ENCODE measurements at places on chromosomes 2 and 18.

DNA sequence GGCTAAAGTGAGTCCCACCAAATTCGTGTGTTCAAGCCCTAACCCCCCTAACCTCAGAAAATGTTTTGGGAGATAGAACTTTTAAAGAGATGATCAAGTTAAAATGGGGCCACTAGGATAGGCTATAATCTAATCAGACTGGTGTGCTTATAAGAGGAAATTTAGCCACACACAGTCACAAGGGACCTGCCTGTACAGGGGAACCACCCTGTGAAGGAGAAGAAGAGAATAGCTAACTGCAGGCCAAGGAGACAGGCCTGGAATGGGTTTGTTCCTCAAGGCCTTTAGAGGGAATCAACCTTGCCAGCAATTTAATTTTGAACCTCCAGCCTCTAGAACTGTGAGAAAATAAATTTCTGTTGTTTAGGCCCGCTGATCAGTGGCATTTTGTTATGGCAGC is 36.0 kb upstream of the TANK start:
- DNase-seq: no peak

GRCh38 chr2:11679016-11679415 is 9.0 kb upstream of the NTSR2 start:
- DNase-seq: no peak

DNA sequence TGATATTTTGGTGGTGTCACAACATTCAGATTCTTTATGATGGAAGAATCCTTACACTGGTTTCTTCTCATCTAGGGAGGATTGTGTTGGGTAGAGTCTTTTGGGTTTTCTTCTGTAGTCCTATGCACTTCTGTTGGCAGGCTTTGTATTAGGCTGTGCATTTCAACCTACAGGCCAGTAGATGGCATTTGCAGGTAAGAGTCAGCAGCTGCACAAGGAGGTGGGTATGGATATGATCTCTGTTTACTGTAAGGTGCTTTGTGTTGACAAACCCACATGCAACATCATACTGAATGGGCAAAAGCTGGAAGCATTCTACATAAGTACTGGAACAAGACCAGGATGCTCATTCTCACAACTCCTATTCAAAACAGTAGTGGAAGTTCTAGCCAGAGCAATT is 656.8 kb downstream of the METTL4 start:
- DNase-seq: no peak

GRCh38 chr2:217585362-217585761 is 417.4 kb downstream of the TNS1 start:
- DNase-seq: no peak

DNA sequence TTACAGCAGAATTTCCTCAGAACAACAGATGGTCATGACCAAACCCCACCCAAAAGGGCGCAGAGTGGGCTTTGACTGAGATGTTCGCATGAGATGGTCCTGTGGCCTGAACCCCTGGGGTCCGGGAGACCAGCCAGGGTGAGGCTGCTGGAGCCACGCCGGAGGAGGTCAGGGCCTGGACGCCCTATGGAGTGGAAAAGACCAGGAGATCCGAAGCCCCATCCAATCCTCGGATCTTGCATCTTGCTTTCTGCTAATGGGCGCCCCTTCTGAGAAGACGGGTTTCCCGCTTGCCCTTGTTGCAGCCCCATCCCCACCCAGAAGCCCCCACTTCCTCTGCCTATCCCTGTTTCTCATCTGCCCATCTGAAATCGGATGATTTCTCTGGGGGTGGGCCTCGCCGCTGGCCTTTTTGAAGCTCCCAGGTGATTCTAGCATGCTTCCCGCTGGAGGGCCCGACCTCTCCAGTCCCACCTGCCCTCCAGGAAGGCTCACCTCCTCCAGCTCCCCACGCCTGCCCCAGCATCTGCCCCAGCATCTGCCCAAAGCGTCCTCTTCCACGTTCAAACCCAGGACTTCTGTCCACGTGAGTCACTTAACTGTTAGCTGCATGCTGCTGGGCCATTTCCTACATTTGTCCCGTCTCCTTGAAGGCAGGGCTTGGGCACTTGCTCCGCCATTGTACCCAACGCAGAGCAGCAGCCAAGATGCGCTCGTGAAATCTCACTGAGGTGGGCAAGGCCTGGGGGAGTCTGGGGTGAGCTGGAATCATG is 4.3 kb upstream of the CNDP1 start:
- DNase-seq: no peak

- no peak for DNase-seq
These were observed 54.7 kb downstream of the E2F6 start for GRCh38 chr2:11411244-11411643.
